ENCODE measurements at places on chromosomes 12 and 14.

- DNase-seq: no peak
These were observed 97.9 kb upstream of the NUDT4 start for GRCh38 chr12:93279565-93280412.

DNA sequence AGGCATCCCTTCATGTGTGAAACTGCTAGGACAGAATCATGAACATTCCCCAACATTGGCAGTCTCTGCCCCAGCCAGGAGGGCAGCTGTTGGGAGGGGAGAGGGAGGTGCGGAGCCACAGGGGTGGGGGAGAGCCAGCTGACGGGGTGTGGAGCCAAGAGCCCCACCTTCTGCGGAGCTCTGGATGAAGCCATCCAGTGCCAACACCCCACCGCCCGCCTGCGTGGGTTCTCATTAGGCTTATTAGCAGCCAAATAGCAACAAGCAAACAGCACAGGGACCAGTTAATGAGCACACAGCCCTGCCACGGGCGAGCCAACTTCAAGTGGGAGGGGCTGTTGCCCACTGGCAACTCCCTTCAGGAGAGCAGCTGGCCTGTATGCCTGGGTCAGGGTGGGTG is 12.1 kb downstream of the LTBP2 start:
- DNase-seq: no peak

GRCh38 chr12:92336641-92337040 is 191.0 kb upstream of the BTG1 start:
- DNase-seq: no peak

DNA sequence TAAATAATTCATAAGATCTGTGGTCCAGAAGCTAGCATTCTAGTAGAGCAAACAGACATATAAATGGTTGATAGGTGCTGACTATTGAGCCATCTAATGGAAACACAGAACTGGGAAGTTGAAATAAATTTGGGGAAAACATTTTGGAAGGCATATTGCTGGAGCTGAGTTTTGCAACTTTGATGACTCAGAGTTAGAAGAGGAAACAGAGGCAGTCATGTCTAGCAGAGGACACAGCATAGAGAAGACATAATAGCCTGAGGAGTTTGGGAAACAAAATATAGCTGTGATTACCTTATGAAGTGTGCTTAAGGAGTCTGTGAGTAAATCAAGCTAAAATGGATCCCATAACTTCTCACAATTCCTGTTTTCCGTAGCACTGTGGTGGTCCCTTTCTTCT is 86.9 kb upstream of the FLRT2 start:
- no peak for DNase-seq

GRCh38 chr14:104224131-104224505 is 85.7 kb downstream of the KIF26A start:
- no peak for DNase-seq

DNA sequence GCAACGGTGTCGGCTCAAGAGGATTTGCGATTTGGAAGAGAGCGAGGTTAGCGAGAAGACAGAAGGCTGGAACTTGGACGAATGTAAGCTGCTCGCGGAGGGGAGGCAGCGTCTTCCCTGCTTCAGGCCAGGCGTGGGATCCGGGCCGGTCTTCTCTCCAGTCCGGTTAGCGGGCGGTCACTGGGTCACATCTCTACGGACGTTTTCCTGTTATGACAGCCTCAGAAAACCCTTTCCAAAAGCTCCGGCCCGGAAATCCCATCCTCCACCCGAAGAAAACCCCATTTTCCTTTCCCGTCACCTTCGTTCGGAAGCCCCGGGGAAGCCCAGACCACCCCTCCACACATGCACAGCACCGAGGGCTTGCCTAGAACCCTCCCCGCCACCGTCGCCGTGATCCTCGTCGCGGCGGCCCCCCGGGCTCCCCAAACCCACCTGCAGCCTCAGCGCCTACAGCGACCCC is 268 bp downstream of the NDUFB1 start:
- no peak for DNase-seq

DNA sequence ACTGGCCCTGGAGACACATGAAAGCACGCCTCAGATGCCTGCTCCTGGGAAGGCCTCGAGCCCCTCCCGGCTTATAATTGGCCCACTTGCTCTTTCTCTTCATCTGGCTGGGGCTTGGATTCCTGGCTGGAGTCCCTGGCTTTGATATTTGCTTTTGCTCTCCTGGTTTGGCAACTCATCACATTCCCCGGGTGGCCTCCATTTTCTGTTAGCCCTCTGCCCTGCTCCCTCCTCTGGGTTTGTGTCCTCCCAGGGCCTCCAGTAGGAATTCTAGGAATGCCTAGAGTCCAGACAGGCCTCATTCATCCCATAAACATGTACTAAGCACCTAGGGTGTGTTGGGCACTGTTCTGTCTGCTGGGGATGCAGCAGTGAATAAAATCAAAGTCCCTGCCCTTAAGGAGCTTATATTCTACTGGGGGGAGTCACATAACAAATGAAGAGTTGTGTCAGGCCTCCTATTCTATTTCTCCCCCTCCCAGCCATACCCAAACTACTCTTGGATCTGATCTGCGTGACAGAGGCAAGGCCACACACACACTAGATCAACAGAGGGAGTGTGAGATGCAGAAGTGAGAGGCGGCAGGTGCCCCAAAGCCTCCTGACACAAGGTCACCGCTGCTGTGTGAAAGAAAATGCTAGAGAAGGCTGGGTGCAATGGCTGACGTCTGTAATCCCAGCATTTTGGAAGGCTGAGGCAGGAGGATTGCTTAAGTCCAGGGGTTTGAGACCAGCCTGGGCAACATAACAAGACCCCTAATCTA is 21.3 kb upstream of the TSPAN9 start:
- no peak for DNase-seq

GRCh38 chr14:74429991-74430390 is 4.0 kb upstream of the SYNDIG1L start:
- no peak for DNase-seq

DNA sequence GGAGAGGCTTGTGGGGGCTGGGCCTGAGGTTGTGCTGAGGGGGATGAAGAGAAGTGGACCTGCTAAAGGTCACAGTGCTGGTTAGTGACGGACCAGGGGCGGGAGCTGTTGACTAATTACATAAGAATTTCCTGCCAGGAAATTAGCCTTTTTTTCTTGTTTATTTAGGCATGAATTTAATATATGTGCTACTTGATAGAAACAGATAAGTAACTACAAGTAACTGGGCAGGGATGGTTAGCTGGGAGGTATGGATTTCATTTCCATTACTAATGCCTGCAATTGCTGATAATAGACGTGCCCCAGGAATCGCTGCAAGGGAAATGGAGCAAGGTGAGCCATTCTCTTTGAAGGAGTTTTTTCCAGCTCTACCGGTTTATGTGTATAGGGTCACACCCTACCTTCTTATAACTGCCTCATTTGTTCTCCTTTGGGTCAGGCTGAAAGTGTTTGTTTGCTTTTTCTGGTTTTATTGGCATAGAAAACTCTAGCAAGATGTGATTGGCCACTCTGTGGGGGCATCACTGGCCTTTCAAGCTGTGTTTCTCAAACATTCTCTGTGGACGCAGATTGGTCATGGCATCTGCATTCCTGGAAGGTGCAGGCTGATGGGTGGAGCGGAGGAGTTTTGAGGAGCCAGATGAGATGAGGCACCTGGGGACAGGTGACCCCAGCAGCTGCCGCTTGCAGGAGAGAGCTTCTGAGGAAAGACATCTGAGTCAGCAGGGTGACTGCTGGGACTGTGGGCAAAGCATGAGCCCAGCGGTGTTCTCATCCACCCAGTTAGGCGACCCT is 19.0 kb upstream of the GPRC5A start:
- no peak for DNase-seq

DNA sequence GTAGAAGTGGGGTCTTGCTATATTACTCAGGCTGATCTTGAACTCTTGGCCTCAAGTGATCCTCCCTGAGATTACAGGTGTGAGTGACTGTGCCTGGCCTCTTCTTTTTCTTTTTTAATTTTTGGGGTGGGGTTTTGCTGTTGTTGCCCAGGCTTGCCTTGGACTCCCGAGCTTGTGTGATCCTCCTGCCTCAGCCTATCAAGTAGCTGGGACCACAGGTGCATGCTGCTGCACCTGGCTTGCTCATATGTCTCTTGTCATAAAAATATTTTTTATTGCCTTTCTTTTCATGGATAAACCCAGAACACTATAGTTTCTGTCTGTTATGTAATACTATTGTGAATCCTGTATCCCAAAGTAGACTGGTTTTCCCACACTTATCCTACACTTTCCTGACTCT is 26.0 kb downstream of the SCYL2 start:
- no peak for DNase-seq

GRCh38 chr12:25822281-25822680 is 136.2 kb upstream of the RASSF8 start:
- DNase-seq: no peak

GRCh38 chr12:74999474-74999873 is 210.2 kb downstream of the KCNC2 start:
- no peak for DNase-seq

GRCh38 chr14:35366521-35366976 is 38.0 kb downstream of the NFKBIA start:
- DNase-seq: no peak

DNA sequence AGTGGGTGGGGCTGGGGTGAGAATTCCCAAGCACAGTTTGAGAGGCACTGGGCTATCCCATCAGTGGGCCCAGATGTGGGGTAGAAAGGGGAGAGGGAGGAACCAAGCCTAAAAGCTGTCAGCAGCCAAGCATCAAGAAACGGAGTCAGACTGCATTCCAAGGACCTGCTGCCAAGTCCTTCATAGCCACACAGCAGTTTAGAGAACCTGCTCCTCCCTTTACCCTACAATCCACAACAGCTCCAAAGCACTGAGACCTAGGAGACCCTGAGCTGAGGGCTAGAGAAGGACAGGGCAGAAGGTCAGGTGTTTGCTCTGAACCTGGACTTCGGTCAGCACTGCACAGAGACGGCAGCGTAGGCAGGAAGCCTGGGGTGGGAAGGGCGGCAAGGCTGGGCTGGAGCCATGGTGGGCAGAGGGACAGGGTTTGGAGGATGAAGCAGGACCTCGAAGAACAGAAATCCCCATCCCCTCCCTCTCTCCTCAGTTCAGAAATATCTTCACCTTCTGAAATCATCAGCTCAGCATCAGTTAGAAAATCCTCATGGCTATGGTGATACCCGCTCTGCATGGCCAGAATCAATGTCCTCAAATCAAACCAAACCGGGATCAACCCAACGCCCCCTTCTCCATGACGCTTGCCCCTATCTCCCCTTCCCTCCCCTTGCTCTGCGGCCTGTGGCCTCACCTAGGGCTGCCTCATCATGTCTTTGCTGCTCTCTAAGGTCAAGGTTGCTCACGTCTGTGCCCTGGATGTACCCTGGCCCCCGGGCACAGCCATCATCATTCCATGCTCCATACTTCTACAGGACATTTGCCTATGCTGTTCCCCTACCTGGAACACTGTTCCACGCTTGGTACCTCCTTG is 12.9 kb upstream of the SERPINA4 start:
- no peak for DNase-seq

DNA sequence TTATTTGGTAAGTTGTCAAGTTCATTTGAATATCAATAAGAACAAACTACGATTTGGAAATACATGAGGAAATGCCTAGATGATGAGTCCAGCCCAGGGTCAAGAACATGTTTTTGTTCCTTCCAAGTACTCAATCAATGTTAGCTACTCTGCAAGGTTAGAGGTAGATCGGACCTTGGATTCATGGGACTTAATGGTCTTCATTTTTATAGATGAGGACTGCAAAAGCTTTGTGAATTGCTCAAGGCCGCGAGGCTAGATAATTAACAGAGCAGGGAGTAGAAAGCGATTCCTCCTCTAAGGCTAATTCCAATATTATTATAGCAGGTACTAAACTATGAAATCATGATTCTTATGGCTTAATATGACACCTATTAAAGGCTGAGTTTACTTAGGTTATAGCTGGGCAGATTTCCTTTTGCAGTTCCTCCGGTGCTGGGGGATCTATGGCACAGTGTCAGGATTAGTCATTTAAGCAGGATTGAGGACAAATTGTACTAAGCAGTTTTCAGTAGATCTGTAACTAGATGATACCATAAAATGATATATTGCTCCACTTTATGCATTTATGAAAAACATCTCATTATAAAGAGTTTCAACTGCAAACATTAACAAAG is 19.8 kb downstream of the NR1H4 start:
- no peak for DNase-seq

- no peak for DNase-seq
These were observed 156.6 kb downstream of the DAD1 start for GRCh38 chr14:22432348-22432976.

- DNase-seq: no peak
These were observed 118.3 kb upstream of the SCAF11 start for GRCh38 chr12:46108721-46109120.

DNA sequence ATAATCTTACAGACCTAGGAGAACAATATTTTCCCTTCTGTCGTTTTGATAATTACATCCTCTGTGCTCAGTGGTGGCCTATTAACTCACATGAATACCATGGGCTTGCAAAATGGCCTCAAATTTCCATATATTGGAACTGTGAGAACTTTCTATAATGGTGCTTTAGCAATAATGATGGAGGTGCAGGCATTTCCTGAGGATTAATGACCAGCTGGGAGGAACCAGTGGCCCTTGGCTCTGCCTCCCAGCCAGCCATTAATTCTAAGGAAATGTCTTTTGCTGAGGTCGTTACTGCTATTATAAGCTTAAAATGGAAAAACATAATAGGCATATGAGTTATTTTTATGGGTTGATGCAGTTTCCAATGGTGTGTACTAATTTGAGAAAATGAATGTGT is 33.6 kb downstream of the HMGA2 start:
- no peak for DNase-seq

GRCh38 chr12:5710260-5710878 is 234.7 kb downstream of the ANO2 start:
- no peak for DNase-seq

- DNase-seq: no peak
These were observed 464.5 kb upstream of the PRICKLE1 start for GRCh38 chr12:43054085-43054484.

DNA sequence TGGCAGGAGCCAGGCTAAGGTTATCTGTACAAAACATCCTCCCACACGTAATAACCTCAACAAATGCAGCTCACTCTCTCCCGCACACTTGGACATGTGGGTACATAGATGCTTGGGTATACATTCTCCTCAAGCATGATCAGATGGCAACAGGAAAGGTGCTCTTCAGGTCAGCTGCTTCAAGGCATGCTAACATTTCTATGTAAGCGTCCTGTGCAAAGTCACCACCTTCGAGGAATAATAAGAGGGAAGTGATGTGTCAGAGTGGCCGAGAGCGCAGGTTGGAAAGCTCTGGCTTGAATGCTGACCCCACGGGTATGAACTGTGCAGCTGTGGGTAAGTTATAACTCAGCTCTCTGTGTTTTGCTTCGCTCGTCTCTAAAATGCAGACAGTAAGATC is 24.2 kb upstream of the SLC6A12 start:
- no peak for DNase-seq

GRCh38 chr14:63499701-63500250 is 43.4 kb downstream of the PPP2R5E start:
- no peak for DNase-seq
